Pons (tissue), 1 donor: ENCODE measurements at places on chromosomes 13 and 19.

GRCh38 chr13:83839146-83839545 is 43.1 kb downstream of the SLITRK1 start:
- DNase-seq: peak; percentile 46

DNA sequence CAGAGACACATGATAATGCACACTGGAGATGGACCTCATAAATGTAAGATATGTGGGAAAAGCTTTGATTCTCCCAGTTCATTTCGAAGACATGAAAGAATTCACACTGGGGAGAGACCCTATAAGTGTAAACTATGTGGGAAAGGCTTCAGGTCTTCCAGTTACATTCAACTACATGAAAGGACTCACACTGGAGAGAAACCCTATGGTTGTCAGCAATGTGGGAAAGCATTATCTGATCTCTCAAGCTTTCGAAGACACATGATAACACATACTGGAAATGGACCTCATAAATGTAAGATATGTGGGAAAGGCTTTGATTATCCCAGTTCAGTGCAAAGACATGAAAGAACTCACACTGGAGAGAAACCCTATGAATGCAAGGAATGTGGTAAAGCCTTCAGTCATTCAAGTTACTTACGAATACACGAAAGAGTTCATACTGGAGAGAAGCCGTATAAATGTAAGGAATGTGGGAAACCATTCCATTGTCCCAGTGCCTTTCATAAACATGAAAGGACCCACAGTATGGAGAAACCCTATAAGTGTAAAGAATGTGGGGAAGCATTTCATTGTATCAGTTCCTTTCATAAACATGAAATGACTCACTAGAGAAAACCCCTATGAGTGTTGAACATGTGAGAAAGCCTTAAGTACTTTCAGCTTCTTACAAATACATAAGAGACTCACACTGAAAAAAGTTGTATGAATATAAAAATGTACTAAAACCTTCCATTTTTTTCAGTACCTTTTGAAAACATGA is 14.7 kb downstream of the ZNF441 start:
- DNase-seq: no peak

DNA sequence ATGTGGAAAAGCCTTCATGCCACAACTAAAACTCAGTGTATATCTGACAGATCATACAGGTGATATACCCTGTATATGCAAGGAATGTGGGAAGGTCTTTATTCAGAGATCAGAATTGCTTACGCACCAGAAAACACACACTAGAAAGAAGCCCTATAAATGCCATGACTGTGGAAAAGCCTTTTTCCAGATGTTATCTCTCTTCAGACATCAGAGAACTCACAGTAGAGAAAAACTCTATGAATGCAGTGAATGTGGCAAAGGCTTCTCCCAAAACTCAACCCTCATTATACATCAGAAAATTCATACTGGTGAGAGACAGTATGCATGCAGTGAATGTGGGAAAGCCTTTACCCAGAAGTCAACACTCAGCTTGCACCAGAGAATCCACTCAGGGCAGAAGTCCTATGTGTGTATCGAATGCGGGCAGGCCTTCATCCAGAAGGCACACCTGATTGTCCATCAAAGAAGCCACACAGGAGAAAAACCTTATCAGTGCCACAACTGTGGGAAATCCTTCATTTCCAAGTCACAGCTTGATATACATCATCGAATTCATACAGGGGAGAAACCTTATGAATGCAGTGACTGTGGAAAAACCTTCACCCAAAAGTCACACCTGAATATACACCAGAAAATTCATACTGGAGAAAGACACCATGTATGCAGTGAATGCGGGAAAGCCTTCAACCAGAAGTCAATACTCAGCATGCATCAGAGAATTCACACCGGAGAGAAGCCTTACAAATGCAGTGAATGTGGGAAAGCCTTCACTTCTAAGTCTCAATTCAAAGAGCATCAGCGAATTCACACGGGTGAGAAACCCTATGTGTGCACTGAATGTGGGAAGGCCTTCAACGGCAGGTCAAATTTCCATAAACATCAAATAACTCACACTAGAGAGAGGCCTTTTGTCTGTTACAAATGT is 16.4 kb downstream of the ZNF175 start:
- no peak for DNase-seq

GRCh38 chr13:81757348-81757970 is 1416.5 kb upstream of the SPRY2 start:
- no peak for DNase-seq

DNA sequence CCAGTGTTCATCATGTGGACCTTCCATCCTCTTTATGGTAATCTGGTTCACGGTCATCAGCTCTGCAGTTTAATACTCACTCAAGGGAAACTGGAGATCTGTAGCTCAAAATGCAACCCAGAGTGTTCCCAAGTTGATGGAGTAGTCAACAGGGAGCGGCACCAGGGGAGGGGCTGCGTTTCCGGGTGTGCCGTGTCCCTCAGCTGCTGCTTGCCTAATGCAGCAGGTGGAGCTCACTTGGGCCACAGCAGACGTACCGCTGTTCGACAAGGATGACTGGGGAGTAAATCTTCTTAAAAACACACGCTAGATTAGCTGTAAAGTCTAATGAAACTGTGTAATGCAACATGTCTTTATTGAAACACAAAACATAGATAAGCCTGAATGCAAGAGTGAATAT is 81.1 kb downstream of the TNFSF13B start:
- DNase-seq: no peak

DNA sequence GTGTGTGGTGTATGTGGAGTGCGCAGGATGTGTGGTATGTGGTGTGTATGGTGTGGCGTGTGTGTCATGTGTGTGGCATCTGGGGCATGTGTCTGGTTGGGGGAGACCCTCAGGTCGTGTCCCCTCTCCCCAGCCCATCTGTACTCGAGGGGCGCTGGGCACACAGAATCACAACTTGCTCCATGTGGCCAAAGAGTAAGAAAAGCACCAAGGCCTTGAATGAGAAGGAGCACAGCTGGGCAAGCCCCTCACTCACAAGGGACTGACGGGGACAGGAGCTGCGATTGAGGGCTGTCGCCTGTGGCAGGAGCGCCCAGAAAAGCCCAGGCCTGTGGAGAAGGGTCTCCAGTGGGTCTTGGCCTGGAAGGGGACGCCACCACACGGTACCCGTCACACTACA is 62.8 kb downstream of the PEPD start:
- no peak for DNase-seq

DNA sequence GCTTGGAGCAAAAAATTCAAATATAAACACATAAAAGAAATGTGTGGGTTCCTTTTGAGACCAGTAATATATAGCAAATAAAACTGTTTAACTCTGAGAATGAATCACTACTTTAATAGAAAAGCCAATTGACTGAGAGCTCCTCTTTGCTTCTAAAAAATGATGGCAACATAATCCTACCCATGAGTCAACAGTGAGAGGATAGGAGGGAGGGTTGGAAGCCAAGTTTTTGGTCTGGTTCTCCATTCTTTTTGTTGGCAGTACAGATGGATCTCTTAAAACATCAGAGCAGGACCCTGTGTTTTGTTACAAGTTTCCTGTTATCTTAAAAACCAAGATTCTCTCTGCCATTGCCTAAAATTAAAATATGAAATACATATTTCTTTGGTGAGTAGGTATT is 50.0 kb upstream of the POSTN start:
- no peak for DNase-seq

DNA sequence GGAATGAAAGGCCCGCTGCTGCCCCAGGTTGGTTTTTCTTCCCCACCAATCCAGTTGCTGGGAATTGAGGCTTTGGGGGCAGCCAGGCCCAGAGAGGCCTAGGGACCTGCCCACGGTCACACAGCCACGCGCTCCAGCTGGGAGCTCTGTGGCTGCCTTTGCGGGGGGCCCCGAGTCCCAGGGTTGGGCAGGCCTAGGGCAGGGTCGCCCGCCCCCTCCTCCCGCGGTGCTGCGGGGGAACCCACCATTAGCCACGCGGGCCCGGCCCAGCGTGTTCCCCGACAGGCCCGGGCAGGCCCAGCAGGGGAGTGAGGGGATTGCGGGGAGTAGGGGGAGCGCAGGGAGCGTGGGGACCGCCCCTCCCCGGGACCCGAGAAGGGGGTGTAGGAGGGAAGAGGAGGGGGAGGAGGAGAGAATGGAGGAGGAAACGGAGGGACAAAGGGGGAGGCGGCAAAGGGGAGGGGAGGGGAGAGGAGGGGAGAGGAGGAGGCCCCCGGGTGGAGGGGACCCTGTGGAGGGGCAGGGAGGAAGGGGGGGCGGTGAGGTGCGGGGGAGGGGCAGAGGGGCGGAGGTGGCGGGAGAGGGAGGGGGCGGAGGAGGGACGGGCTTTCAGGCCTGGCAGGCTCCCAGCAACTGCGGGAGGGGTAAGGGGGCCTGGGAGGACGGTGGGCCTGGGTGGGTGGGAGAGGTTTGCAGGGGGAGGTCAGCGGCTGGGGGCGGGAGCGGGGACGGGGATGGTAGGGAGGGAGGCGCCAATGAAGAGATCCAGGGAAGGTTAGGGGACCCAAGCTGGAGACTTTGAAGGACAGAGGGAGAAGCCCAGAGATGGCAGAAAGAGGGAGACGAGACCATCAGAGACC is 12.9 kb upstream of the TLE2 start:
- no peak for DNase-seq
